ENCODE measurements at places on chromosomes 16 and 17.

DNA sequence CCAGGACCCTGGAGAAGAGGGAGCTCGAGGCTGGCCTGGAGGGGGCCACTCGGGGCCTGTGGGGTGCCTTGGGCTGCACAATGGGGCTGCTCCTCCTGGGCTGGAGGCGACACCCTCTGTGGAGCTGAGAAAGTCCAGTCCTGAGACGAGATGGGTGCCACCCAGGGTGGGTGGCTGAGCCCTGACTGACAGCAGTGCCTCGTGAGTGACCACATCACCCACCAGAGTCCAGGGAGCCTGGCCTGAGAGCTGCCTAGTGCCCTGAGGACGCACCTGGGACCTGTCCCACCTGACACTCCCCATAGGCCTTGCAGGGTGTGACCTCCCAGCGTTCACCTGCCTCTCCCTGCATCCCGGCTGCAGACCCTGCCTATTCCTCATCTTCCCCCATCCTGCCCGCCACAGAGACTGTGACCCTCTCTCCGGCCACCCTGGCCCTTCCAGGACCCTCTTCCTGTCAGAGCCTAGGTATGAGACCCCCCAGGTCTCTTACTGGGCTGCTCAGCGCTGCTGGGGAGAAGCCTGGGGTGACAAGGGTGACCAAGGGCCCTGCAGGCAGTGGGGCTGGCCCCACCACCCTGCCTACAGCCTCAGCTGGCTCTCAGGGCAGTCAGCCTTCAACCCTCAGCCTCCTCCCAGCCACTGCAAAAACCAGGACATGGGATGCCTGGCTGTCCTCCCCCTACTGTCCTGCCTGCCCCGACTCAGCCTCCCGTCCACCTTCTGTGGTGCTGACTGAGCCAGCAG lies 41.2 kb downstream of the TNFRSF13B start:
- no peak for DNase-seq

DNA sequence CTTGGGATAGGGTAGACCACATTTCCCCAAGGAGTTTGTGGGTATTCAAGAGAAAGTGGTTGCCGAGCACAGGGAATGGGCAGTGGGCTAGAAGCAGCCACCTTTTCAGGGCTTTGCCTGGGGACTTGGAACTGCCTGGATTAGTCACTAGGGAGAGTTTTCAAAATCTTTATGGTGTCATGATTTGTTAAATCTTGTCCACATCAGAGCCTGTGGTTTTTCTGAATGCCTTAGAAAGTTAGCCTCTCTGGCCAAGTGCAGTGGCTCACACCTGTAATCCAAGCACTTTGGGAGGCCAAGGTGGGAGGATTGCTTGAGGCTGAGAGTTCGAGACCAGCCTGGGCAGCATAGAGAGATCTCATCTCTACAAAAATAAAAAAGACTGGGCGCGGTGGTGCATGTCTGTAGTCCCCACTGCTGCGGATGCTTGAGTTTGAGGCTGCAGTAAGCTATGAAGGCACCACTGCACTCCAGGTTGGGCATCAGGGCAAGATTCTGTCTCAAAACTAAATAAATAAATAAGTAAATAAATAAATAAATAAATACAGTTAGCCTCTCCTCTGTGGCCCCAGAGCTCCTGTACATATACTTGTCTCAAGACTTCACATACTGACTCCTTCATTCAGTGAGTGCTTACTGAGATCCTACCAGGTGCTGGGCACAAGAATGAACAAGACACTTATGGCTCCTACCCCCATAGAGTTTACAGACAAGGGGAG lies 76.3 kb upstream of the HNF1B start:
- DNase-seq: peak; percentile 57

DNA sequence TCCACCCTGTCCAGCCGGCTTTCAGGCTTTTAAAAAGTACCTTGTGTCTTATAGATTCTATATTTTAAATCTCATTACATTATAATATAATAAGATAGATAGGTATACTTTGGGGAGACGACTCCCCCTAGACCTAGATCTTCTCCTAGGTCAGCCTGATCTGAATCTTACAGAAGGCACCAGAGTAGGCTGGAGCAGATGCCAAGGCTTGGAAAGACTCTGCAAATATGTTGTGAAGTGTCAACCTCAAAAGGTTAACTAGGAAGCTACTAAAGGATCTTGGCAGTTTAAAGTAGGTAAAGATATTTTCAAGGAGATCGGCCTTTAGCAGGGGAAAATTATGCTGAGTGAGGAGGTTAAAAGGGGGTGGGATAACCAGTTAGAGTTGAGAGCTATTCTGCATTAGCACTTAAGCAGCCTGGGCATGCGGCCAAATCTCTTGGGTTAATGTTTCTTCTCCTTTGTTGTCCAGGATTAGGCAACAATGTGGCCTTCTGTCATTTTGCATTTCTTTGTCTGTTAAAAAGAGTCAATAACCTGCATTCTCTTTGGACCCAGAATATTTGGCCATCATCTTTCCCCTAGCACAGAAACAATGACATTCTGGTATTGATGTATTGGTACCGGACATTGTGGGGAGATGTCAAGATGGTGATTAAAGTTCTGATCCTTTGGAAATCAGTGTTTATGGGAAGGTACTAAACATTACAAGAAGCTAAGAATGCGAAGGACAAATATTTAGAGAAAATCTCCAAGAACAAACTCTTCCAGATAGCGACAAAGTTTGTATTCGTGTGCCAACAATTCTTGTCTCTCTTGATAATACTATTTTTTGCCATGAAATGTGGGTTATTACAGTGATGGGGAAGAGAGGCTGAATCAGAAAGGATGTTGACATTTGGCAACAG lies 51.2 kb upstream of the DHX40 start:
- DNase-seq: peak; percentile 94

DNA sequence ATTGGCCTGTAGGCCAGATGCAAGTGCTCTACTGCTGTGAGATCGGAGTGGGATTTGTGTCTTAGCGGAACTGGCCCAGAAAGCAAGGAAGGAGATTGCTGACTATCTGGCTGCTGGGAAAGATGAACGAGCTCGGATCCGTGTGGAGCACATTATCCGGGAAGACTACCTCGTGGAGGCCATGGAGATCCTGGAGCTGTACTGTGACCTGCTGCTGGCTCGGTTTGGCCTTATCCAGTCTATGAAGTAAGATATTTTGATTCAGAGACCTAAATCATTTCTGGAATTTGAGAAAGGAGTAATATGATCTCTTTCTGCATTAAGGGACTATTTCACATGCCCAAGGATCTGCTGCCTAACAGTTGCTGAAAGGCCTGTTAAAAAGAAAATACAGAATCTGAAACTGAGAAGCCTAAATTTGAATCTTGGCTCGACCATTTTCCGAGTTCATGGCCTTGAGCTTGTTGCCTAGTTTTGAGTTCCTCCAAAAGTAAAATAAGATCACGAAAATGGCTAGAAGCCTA lies 21.1 kb downstream of the IST1 start:
- DNase-seq: no peak

- DNase-seq: no peak
These were observed 31.4 kb upstream of the ADCY7 start for GRCh38 chr16:50234771-50235556.

Data from suppressor macrophage treated with lipopolysaccharide for 1 hour (primary cell).